ENCODE measurements at places on chromosomes 5 and 9. TPM values are rescaled to one million over a fixed set of nuclear protein-coding genes. Genes with fewer than 3 reads are reported as not detected.

DAB2 gene
- total RNA-seq = 13.5 TPM

DAB2IP gene
- total RNA-seq = 47.1 TPM

DNA sequence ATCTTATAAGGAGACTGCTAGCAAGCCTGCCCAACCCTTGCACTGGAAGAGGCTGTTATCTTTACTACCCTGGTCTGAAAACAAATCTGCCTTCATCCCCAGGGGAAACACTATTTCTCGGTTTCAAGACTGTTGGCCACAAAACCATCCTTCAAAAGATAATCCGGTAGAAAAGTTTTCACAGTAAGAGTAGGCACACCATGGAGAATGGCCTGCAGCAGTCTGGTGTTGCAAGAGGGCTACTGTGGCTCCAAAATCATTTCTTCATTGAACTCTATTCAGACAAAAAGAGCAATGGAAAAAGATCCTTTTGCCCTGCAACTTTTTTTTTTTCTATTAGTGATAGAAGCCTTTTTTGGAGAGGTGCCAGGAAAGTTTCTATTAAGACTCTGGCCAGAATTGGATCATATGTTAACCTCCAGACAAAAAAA is 163.9 kb downstream of the ARHGEF28 start:
- no peaks in the 10 kb centered on the region for H3K27me3 ChIP-seq
- no peak overlapping the region for H3K4me3 ChIP-seq
- H3K27ac ChIP-seq = no peak overlapping the region
- H3K4me1 ChIP-seq = no peaks in the 10 kb centered on the region
- no peaks in the 10 kb centered on the region for H3K36me3 ChIP-seq
- DNase-seq = no peak

- H3K4me3 ChIP-seq = no peak overlapping the region
- H3K4me1 ChIP-seq = no peaks in the 10 kb centered on the region
- no peak for DNase-seq
Measured at GRCh38 chr5:35657877-35658276, 40.2 kb downstream of the SPEF2 start.

- no peaks in the 10 kb centered on the region for H3K36me3 ChIP-seq
- H3K4me3 ChIP-seq = no peak overlapping the region
- no peak overlapping the region for H3K27ac ChIP-seq
- DNase-seq = no peak
- H3K27me3 ChIP-seq = no peaks in the 10 kb centered on the region
- H3K4me1 ChIP-seq = peaks cover 6% of the 10 kb centered on the region
Measured at GRCh38 chr5:137306903-137307302, 192.2 kb downstream of the SPOCK1 start.

All from psoas muscle (tissue), 8 donors.